NK-92 treated with Interleukin-12 subunit alpha and Interleukin-12 subunit beta, amount 100 ng/mL, for 24 hours (cell line): ENCODE measurements at places on chromosomes 5 and 9.

DNA sequence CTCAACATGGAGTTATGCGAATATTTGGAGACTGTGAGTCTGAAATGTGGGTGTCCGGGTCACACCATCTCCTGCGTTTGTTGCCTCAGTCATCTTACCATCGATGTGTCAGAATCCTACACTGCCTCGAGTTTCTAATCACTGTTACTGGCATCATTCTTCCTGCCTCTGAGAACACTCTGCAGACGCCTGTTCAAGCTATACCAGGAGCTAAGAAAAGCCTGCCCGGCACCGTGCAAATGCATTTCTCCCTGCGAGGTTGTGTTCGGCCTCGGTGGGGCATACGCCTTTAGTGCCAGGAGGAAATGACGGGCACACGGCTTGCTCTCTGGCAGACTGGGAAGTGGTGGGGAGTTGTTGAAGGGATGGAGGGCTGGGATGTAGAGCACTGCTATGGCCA is 31.2 kb upstream of the SLC25A51 start:
- no peak for DNase-seq

GRCh38 chr9:10268531-10269485 is 344.0 kb downstream of the PTPRD start:
- no peak for DNase-seq

- DNase-seq: no peak
Measured at GRCh38 chr9:26748449-26749058, 144.0 kb downstream of the CAAP1 start.

DNA sequence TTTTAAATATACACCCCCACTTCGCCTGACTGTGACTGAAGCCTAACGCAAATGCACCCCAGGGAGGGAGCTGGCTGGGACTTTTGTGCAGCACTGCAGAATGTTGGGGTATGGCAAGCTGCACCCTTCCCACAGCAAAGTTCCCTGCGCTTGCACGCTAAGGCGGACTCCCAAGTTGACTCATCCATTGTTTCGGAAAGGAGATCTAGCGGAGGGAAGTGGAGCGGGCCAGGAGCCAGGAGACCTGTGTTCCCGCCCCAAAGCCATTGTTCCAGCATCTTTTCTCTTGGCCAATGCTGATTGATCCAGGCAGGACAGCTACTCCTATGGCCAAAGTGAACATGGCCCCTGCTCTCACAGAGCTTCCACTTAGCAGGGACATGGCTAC is 202.9 kb downstream of the AOPEP start:
- DNase-seq: no peak

DNA sequence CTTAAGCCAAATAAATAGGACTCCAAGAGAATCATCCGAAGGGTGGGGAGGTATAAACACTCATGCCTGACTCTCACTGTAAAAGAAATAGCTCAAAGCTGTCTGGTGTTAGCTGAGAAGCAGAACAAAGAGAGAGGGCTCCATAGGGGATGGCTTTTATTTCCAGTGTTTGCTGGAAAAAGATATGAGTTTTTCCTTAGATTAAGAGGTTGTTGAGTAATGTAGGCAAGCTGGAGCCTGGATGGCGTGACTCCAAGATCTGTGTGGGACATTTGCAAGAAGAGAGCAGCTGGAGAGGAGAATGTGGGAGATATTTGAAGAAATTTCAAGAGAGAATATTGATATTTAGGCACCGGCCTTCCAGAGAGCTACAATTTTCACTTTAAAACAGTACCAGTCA is 793.7 kb upstream of the RGMB start:
- no peak for DNase-seq

DNA sequence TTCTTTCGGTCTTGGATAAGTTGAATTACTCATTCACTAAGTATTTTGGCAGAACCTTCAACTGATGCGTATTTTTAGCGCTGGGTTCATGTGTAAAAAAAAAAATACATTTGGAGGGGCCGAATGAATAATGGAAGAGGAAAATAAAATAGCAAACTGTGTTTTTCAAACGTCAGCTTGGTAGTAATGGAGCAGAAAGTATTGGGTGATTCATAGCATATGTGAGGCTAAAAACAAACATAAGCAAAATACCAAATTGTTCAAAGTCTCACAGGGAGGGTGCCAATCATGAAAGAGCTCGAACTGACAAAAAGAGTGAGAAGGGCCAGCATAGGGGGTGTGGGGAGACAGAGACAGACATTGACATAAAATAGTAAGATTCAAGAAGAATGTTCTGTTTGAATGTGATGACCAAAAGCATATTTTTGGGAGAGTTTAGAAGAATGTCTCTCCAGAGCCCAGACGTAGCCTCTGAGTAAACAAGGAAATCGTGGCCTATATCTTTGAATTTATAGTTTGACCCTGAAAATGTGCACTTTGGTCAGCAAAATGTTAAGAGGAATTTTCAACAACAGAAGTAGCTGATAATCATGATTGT is 174.9 kb upstream of the HMHB1 start:
- no peak for DNase-seq

- DNase-seq: no peak
Measured at GRCh38 chr9:120854596-120855327, 12.0 kb upstream of the PSMD5 start.

GRCh38 chr9:134881313-134881670 is 682 bp downstream of the FCN2 start:
- DNase-seq: no peak

- no peak for DNase-seq
Measured at GRCh38 chr9:85603936-85604335, 137.8 kb downstream of the AGTPBP1 start.

DNA sequence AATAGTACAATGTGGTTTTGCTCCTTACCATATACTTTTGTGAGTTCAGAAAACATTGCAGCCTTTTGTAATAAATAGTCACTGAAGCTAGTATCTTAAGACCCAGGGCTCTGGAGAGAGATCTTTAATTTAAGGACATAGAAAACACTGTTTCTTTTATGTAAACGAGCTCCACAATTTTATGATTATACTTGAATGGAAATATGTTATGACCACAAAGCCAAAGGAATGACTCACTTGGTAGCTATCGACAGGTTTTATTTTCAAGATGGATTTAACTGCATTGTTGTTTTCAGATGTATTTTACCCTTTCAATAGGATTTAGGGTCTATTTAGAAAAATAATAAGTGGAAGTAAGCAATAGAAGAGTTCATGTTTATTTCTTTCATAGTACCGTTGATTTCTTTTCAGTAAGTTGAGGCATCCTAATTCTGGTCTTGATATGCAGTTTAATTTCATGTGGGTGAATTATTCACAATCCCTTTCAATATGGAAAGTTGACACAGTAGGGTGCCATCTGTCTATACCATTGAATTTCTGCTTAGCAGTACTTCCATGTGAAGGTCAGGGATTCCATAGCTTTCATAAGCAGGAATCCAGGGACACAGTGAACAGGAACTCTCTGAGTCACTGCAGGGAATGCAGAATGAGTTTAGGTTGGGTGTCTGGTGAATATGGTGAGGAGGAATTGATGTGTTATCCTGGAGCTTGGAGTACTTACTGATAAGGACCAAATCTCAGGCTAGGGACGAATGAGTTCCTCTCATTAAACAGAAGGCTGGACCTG is 157.6 kb downstream of the CD180 start:
- no peak for DNase-seq

DNA sequence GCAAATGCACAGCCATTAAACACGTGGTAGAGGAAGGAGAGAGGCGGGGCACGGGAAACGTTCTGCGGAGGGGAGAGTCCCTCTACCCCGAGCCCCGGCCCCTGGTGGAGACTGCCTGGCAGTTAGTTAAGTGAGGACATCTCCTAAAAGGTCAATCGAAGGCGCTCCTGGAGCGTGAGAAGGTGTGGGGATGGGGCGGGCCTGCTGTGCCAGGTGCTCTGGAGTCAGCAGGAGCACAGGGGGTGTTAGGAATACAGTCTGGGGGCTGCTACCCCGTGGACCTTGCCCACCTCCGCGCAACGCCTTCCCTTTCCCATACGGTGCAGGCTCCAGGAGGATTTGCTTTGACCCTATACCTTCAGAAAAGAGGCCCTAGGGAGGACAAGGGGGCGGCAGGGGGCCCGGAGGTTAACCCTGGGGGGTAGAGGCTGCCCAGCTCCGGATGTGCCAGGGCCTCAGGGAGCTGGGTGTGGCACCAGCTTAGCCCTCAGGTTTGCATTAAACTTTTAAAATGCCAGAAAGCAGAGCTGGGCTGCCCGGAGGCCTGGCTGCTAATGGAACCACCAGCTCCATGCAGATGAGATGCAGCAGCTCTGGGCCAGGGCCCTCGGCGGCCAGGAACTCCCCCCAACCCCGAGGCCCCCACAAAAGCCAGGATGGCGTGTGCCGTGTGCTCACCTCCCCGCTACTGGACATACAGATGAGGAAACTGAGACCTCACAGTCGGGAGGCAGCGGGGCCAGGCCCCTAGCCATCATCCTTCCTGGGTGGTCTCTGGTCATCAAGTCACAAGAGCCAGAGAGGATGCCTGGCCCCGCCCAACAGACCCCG is 39.2 kb downstream of the NACC2 start:
- DNase-seq: no peak

DNA sequence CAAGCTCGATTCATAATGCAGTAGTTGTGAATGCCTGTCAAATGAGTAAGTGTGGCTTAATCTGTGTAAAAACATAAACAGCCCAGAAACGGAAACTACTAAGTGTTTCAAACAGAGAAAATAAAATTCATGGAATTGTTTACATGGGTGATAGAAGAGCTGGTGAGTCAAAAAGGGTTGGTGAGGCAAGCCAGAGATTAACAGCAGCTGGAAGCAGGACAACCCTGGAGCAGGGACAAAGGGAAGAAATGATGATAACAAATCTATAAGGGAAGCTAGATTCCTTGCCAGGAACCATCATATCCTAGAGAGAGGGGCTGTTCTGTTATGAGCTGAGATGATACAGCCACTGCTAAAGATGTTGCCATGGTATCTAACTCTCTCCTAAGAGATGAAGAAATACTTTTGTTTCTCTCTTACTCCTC is 18.0 kb upstream of the PRR16 start:
- DNase-seq: no peak

DNA sequence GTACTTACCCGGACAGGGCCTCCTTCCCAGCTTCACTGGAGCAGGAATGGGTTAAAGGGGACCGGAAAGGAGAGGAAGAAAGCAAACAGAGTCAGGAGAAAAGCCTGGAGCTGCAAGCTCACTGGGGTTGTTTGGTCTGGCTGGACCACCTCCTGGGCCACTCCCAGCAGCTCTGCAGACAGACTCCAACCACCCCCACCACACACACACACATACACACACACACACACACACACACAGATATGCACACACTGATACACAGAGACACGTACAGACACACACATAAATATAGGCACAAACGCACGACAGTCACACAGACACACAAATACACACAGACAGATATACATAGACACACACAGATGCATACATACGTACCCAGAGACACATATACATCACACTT is 34.9 kb upstream of the SYNPO start:
- DNase-seq: no peak

DNA sequence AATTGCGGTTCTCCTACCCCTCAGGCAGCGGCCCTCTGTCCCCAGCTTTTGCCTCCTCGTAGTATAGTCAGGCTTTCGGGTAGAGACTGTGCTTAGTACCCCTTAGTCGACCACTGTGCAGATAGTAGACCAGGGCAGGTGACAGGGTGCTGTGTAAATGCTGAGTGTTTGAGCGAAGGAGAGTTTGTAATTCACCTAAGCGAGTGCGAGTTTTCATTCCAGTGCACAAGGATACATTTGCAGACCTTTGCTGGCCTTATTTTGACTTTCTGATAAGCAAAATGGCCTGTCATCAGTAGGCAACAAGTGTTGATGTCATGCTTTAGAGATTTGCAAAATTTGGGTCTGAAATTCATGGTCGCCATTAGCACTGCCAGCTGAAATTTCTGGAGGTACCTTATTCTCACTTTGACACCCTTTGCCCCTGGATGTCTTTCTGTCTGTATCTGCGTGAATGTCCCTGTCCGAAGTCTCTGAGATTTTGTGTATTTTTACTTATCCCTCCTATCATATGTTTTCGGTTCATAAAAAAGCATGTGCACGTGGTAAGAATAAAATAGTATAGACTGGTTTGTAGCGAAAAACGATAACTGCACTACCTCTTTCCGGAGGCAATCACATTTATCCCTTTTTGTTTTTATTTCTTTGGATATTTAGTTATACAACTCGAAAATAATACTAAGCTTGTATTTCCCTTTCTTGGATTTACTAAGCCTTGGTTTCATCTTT is 1.9 kb downstream of the LMNB1 start:
- no peak for DNase-seq

GRCh38 chr5:80632700-80633099 is 21.8 kb upstream of the MSH3 start:
- DNase-seq: no peak

DNA sequence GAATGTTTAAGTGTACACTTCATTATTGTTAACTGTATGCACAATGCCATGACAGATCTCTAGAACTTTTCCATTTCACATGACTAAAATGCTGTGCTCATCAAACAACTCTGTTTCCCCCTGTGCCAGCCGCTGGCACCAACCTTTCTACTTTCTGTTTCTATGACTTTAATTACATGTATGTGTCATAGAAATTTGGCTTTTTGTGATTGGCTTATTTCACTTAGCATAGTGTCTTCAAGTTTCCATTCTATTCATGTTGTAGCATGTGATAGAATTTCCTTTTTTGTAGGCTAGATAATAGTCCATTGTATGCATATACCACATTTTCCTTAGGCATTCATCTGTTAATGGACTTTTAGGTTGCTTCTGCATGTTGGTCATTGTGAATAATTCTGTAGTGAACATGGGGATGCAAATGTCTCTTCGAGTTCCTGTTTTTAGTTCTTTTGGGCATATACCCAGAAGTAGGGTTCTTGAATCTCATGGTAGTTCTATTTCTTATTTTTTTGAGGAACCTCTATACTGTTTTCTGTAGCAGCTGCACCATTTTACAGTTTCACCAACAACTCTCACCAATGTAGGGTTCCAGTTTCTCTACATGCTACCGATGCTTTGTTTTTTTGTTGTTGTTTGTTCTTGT is 184.4 kb upstream of the DMRT1 start:
- DNase-seq: no peak

- no peak for DNase-seq
Measured at GRCh38 chr5:172886974-172887501, 53.0 kb downstream of the ERGIC1 start.

DNA sequence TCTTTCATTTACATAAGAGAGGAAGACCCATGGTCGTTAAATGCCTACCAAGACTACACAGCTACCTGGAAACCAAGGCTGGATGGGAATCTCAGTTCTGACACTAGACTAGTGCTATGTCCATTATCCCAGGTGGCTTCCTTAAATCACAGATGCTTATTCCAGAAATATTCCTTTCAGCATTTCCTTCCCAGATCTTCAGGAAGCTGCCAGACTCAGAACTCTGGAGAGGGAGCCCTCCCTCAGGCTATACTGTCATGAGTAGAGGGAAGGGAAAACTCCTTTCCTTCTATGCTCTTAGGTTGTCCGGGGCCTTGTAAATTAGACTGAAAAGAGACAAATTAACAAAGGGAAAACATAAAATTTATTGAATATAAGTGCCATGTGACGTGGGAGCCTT is 20.8 kb downstream of the FREM1 start:
- no peak for DNase-seq

DNA sequence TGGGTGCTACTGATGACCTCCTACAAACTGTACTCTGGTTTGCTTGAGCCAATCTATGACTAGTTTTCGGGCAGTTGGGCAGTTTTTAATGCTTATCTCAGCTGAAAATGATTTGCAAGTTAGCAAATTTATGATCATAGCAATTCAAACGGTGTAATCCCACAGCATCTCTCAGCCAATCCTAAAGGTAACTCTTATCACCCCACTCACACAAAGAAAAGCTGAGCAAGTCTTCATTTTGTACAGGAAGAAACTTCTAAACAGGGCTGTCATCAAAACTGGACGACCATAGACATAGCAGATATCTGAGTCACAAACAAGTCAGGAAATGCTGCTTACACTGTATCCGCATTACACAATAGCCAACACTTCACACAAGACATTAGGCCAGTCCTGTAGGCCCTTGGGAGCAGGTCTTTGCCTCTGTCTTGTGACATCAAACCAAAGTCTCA is 2.6 kb upstream of the ENC1 start:
- peak; percentile 44 for DNase-seq
